ENCODE measurements at places on chromosomes 2 and 18.

GRCh38 chr18:61203151-61203550 is 130.1 kb upstream of the CDH20 start:
- DNase-seq: peak; percentile 49

GRCh38 chr2:10302479-10303180 is at the start of gene HPCAL1:
HPCAL1 (plus strand) TSS chr2:10302904; CDS start chr2:10419758, 116,854 bp downstream.
- peak; percentile 81 for DNase-seq

DNA sequence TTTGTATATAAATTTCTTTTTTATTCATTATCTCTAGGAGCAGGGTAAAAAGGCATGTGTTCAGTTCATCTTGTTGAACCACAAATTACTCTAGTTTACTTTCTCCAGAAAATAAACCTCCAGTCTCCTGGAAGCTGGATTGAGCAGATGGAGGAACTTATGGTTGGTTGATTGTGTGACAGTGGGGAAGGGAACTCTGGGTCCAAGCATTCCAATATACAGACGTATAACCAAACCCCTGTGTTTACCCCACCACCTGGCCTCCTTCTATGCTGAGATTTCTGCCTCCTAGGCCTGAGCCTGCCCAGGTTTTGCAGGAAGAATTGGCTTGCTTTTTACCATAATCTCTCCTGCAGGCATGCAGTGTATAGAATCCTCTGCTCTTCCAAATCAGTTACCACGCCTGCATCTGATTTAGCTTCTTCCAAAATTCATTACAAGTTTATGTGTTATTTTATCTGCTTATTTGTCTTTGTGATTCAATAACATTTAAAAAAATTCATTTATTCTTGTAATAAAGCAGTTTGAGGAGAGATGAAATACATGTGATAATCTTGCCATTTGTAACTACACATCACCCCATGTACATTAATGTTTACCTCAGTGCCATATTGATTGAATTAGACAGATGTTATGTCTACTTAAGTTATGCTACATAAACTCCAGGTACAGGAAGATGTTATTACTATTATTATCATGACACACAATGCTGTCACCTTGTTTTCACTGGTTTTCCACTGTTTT is 2.5 kb upstream of the RAB27B start:
- DNase-seq: no peak

DNA sequence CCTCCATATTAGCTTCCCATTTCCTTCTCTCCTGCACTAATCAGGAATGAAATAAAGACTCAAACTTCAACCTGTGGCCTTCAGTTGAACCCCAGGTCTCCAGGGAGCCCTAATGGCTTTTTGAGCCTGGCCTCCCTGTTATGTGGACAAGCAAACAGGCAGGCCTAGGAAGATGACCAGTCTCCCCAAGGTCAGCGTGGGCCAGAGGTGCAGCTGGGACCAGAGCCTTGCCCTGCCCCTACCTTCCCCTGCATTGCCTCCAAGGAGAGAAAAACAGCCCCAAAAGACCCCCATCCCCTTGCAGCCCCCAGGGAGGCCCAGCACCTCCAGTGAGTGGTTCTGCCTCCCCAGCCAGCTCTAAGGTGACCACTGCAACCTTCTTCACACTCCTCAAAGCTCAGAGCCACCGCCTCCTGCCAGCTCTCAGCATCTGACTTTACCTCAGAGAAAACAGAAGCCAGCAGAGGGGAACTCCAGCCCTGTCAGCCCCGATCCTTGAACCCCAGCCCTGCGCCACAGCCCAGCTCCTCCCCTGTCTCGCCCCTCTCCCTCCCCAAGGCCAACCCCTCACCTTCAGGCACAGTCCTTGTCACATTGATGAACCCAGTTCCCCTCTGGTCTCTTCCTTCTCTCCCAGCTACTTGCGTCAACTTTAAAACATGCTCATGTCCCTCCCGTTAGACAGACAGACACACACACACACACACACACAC is 59.5 kb upstream of the ID2 start:
- no peak for DNase-seq

GRCh38 chr2:223909001-223909741 is 36.0 kb downstream of the WDFY1 start:
- DNase-seq: no peak

DNA sequence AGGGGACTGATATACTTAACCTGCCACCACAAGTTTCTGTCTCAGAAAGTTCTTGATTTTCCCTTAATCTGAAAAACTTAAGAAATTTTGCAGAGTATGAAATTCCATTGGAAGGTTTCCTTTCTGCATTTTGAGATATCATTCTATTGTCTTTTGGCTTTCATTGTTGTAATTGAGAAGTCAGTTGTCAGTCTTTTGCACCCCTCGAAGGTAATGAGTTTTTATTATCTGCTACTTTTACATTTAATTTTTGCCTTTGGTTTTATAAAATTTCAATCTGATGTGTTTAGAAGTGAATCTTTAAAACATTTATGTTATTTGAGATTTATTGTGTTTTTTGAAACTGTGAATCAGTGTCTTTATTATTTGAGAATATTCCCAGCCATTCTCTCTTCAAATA is 4.8 kb upstream of the IL36A start:
- no peak for DNase-seq

DNA sequence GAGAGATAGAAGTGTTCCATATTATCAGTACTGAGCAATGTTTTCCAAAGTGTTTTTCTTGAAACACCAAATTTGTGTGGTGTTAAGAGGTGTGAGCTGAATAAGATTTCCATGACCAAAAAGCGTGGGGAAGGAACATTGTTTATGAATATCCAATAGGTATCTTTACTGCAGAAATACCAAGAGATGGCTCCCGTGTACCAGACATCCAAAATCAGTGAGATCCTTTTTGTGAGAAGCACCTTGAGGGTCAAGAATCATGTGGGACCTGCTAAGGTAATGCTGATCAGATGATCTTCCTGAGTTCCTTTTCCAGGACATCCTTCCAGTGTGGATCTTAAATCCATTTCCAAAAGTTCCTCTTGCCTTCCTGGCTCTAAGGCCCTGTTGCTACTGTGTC is 246.0 kb downstream of the MYO3B start:
- no peak for DNase-seq

GRCh38 chr2:24592441-24593100 is 101.5 kb downstream of the NCOA1 start:
- no peak for DNase-seq

Data from fibroblast of skin of abdomen (primary cell).